ENCODE measurements at places on chromosomes 7 and 10.

GRCh38 chr10:1002425-1003006 lies 14.3 kb downstream of the GTPBP4 start:
- no peak for DNase-seq

DNA sequence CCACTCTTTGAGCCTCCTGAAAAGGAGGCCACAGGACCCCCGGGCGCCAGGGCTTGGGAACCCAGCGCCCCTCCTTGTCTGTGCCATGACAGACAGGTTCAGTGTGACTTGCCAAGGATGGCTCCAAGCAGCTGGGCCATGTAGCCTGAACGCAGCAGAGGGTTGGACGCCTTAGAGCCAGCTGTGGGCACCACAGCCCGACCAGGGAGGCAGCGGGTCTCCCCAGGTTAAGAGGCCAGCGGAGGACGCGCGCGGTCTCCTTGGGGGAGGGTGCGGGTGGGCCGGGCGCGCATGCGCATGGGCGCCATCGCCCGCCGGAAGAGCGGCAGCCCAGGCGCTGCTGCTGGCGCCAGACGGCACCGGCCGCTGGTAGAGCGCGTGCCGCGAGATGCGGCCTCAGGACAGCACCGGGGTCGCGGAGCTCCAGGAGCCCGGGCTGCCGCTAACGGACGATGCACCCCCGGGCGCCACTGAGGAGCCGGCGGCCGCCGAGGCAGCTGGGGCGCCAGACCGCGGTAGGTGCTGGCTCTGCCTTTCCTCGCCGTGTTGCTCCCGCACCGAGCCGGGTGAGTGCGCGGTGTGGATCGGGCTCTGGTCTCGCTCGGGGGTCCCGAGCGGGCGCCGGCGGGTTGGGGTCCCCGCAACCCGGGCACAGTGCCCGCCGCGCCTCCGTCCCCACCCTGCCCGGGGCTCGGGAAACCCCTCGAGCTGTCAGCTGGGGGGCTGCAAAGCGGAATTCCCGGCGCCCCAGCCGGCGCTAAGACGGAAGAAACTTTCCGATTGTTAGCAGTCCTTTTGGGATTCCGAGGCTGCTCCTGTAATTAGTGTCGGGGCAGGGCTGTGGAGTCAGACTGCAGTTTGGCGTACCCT lies at the start of gene SLC35G1:
Gene SLC35G1, plus strand, starts transcription at position 333 of the 870 bp plus-strand sequence. Its CDS starts 56 bp downstream, at position 389.
- peak; percentile 75 for DNase-seq

DNA sequence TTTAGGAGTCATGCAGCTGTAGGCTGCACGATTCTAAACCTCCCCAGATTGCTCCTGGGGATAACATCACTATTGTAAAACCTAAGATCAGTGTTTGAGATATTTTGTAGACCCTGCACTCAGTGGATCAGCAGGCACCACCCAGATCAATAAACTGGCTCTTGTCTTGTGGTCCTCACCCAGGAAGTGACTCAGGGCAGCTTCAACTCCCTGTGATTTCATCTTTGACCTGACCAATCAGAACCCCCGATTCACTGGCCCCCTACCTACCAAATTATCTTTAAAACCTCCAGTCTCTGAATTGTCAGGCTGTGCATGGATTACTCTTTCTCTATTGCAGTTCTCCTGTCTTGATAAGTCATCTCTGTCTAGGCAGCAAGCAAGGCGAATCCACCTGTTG lies 25.7 kb downstream of the ARL5B start:
- DNase-seq, result no peak

DNA sequence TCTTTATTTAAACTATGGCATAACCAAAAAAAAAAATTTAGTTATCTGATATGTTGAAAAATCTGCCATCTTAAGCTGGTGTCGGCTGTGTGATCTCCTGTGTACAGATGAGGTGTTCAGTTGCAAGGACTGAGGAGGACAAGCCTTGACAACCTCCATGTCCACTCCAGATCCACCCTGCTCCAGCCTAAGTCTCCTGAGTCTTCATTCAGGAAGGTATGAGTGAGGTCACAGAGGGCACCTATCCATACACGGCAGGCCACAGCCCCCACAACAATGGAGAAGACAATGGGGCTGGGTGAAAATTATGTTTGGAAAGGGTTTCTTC lies 16.1 kb downstream of the TARP start:
- no peak for DNase-seq

- DNase-seq, result no peak
These were observed 341.0 kb upstream of the ZMIZ1 start for GRCh38 chr10:78727728-78728127.

DNA sequence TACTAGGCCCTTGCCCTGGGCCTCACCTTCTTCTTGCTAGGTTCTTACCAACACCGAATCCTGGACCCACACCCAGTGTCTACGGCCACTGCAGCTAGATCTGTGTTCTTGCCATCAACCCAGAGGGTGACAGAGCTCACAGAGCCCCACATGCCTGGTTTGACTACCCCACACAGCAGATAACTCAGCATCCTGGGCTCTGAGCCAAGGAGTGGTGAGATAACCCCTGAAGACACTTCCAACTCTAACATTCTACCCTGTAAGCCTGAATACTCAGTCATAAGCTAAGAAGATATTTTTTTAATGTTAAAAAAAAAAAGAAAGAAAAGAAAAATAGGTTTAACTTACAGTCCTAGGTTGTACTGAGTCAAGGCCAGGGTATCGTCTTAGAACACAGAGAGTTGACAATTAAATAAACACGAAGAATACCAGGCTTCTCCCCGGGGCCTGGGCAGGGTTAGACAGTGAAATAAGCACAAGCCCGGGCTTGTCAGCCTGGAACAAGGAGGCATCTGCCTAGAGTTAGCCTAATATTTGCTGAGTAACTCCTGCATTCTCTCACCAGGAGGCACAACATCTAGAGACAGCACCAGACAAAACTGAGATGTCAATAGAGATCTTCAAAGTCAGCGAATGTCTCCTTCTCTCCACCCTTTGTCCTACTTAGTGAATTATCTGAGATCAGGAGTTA lies 556.5 kb upstream of the LRRN3 start:
- DNase-seq, result no peak

DNA sequence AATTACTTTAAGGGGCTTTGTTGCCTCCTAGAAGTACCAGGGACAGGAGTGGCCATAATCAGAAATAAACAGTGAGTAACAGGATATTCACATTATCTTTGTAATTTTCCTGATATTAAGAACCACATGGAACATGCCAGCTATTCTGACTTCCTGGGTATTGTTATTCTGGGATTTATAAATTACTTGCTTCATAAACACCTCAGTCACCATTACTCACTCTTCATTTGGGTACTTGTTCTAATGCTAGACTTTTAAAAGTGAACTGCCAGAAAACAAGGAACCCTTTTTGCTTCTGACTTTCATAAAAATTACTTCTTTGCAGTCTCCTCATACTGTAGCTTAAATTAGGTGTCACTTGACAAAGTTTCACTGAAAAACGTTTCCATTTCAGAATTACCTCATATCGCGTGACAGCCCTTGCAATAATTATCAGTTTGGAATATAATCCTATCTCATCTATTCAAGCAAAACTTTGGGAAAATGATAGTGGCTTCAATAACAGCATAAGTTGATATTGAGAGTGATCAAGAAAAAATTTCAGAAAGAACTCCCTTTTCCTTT lies 29.8 kb downstream of the CABCOCO1 start:
- peak; percentile 36 for DNase-seq

GRCh38 chr10:129938460-129938859 lies 25.6 kb downstream of the EBF3 start:
- DNase-seq, result no peak

DNA sequence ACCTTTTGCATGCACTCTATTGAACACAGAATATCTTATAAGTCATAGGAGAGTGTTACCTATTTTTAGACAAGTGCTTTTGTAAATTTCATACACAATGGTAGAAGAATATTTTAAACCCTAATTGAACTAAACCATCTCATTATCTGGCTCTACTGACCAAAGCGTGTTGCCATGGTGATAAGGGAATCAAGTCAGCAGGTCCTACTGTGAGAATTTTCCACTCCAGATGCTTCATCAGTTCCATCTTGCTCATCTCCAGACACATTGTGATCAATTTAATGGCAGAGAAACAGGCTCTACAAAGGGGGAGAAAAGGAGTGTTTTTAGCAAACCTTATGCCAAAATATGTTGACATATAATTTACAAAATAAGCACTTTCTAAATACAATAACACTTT lies 621.9 kb upstream of the GHITM start:
- no peak for DNase-seq

DNA sequence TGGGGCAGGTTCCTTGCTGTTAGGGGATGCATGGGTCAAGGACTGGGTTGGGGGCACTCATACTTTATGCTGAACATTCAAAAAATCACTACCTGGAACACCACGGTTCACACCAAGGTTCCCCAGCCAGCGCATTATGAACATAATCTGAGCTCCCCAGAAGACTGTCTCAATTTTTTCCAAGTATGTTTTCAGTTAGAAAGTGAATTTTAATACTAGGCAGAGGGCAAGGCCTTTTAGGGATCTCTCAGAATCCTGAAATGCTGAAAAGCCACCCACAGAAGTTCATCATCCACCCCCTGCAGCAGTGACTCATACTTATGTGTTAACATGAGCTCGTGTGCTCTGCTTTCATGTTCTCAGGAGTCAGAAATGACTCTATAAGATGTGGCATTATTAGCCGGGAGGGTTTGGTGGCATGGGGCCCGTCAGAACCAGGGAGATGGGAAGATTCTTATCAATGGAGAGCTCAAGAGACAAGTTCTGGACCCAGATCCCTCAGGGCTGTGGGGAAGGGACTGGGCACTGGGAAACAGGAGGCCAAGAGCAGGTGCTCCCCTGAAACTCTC lies 185.2 kb upstream of the ITGB1 start:
- peak; percentile 30 for DNase-seq

- DNase-seq, result no peak
These were observed 629.1 kb upstream of the ADARB2 start for GRCh38 chr10:2366264-2366931.

- DNase-seq, result no peak
These were observed 19.0 kb downstream of the GPER1 start for GRCh38 chr7:1106793-1107421.

Measured in kidney capillary endothelial cell (primary cell).